ENCODE measurements at places on chromosomes 16 and 17.

DNA sequence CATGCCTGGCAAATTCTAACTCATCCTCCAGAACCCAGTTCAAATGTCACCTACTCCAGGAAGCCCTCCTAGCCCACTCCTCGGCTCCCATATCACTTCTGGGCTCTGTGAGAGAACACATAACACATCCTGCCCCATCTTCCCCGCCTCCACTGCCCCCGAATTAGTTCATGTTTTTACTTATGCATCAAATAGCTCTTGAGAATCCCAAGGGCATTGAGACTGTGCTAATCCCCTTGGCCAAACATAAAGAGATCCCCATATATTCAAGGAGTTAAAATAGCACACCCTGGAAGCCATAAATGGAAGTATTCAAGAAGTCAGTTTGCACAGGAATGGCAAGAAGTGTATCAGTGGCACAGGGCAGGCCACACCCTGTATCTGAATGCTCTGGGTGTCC lies 2.0 kb upstream of the CREBBP start:
- DNase-seq: no peak

DNA sequence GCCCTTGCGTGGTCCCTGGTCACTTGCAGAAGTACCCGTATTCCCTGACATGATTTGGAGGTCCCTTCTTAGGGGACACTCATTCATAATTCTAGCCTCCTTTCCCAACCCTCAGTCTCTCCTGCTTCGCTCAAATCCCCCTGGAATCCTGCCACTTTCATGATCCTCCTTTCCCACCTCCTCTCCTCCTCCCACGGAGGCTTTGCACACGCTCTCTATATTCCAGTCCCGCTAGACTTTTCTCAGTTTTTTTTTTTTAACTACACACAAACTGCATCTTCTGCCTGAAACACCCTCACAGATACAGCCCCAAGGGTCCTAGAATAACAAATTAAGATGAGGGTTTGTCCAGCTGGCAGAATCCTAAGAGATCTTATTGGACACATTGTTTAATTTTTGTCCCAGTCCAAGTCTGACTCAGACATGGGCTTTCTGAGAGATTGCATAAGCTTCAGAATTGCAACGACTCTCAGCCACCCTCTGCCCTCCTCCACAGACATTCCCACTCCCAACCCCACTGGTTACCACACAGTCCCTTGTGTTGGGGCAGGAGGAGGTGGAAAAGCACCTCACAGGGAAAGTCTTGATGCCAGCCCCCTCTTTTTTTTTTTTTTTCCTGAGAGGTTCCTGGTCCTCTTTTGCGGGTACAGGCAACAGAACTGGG lies 739.5 kb upstream of the EEF2KMT start:
- DNase-seq: no peak

GRCh38 chr17:71460943-71461342 lies 659.9 kb upstream of the SOX9 start:
- no peak for DNase-seq

GRCh38 chr17:48236681-48237134 lies 129.1 kb downstream of the SNX11 start:
- DNase-seq: no peak

- no peak for DNase-seq
Observed at GRCh38 chr16:60031740-60032139, 1297.6 kb upstream of the GOT2 start.

DNA sequence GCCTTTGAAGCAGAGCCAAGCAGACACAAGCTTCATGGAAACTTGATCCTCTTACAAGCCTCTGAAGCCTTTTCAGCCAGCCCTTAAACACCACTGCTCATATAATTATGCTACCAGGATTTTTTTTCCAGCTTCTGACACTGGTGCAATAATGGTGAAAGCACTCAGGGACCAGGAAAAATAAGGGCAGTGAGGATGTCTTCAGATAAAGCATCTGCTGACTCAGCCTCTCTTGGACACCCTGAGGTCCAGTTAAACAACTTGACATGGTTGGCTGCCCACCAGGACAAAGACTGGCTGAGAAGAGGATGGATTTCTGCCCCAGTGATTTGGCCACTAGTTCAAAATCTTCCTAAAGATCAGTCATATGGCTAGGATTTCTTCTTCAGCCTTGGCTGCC lies 124.2 kb upstream of the N4BP1 start:
- DNase-seq: no peak

DNA sequence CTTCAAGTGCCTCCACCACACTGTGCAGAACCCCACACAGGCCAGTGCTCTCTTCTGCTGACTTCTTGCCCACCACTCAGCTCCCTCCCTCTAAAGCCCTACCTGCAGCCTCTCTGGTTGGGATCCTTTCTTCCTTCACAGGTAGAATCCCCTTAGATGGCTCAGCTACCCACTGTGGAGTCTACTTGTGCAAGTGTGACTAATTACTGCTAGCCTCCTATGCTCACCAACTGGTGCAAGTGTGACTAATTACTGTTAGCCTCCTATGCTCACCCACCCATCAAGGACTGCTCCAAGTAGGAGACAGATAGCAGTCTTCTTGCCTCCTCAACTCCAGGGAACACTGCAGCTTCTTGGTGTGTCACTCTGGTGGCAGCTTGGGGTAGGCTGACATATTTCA lies 43.6 kb downstream of the TEX14 start:
- no peak for DNase-seq

GRCh38 chr16:67252609-67253497 lies 4.1 kb downstream of the SLC9A5 start:
- no peak for DNase-seq

GRCh38 chr16:15507301-15507958 lies 73.0 kb downstream of the BMERB1 start:
- no peak for DNase-seq

GRCh38 chr16:56916571-56917403 lies 15.2 kb upstream of the HERPUD1 start:
- DNase-seq: no peak

DNA sequence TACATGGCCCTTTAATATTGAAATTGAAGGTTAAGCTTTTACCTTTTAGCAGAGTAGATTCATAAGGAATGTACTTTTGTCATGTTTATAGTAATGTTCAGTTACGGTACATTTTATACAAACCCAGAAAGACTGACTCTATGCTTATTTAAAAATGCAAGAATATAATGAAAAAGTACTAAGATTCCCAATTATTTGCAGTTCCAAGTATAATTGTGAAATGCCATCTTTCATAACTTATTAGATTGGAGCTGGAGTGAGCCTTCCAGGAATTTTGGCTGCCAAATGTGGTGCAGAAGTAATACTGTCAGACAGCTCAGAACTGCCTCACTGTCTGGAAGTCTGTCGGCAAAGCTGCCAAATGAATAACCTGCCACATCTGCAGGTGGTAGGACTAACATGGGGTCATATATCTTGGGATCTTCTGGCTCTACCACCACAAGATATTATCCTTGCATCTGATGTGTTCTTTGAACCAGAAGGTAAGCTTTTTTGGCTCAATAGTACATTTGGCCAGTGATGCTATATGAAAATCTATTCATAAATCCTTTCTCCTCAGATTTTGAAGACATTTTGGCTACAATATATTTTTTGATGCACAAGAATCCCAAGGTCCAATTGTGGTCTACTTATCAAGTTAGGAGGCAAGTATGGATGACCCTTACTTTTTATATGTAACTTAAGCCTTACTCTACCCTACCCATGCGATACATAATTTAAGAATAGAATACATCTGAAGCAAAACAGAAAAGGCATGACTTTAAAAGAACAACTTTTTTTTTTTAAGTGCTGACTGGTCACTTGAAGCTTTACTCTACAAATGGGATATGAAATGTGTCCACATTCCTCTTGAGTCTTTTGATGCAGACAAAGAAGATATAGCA lies 4.2 kb downstream of the SRSF2 start:
- no peak for DNase-seq

DNA sequence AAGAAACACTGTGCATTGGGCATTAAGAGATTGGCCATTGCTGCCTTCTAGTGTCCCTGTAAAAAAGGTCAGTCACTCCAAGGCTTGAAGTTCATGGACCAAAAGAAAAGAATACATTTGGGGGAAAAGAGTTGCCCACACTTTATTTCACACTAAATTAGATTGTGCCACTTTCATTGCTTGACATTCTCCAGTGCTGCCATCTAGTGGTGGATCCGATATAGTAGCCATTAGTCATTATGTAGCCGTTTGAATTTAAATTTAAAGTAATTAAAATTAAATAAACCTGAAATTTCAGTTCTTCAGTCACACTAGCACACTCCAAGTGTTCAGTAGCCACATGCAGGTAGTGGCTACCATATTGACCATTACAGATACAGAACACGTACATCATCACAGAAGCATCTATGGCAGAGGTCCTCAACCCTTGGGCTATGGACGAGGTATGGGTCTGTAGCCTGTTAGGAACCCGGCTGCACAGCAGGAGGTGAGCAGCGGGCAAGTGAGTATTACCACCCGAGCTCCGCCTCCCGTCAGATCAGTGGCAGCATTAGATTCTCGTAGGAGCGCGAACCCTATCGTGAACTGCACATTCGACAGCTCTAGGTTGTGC lies 21.9 kb upstream of the CDH5 start:
- peak; percentile 29 for DNase-seq

- DNase-seq: peak; percentile 86
Observed at GRCh38 chr17:74368341-74369081, 1.2 kb downstream of the GPR142 start.

DNA sequence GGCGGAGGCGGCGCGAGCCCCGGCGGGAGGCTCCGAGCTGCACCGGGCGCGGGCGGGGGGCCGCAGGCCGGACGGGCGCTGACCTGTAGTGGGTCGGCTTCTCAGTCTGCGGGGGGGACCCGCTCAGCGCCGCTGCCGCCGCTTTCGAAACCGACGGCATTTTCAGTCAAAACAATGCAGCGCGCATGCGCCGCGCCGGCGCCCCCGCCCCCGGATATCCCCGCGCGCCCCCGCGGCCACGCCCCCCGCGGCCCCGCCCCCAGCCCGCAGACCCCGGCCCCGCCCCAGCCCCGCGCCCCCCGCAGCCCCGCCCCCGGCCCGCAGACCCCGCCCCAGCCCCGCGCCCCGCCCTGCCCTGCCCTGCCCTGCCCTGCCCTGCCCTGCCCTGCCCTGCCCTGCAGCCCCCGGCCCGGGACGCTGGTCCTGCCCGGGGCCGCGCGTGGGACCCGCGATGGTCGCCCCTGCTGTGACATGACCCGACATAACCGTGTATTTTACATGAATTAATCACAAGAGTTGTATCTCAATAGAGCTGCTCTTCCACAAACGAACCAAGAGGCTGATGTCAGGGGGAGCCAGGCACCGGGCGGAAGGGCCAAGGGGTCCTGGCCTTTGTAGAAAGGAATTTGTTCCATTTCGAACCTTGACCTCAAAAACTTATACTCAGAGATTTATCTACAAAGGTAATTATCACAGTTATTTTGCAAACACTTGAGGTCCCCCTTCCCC lies at the start of gene UNKL:
Gene UNKL (minus strand): TSS at position 173 of the 729 bp plus-strand sequence. CDS start 13 bp downstream, at position 160.
- peak; percentile 66 for DNase-seq

GRCh38 chr16:85678821-85679220 lies 9.9 kb downstream of the GINS2 start:
- DNase-seq: no peak

- no peak for DNase-seq
Observed at GRCh38 chr17:74455025-74455545, 11.3 kb upstream of the CD300A start.

GRCh38 chr17:68182940-68183551 lies 64.8 kb upstream of the AMZ2 start:
- DNase-seq: peak; percentile 79

DNA sequence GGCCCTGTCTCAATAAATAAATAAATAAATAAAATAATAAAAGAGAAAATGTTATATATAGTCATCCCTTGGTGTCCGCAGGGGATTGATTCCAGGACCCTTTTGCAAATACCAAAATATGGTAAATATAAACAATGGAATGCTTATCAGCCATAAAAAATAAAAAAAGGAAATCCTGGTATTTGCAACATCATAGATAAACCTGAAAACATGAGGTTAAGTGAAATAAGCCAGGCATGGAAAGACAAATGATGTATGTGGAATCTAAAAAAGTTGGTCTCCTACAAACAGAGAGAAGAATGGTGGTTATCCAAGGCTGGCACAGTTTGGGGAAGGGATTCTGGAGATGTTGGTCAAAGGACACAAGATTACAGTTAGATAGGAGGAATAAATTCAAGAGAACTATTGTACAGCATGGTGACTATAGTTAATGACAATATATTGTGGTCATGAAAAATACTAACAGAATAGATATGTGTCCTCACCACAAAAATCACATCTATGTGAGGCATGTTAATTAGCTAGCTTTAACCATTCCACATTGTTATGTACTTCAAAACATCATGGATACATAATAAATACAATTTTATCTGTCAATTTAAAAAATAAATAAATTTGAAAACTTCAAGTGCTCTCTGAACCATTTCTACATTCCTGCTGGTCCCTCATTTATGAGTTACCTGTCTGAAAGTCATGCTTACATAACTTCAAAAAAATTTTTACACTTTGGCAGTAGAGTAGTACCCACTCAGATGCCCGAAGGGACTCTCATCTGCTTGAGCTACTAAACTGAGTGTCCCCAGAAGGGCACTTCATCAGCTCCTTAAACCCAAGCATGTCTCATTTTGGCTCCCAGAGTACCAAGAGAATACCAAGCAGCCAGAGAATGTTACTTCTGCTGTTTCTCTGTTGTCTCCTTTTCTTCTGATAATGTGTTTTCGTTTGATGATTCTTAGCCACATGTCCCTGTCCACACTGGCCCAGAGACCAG lies 26.6 kb downstream of the N4BP1 start:
- no peak for DNase-seq

GRCh38 chr17:77435272-77436057 lies 294.7 kb downstream of the SEC14L1 start:
- DNase-seq: no peak

DNA sequence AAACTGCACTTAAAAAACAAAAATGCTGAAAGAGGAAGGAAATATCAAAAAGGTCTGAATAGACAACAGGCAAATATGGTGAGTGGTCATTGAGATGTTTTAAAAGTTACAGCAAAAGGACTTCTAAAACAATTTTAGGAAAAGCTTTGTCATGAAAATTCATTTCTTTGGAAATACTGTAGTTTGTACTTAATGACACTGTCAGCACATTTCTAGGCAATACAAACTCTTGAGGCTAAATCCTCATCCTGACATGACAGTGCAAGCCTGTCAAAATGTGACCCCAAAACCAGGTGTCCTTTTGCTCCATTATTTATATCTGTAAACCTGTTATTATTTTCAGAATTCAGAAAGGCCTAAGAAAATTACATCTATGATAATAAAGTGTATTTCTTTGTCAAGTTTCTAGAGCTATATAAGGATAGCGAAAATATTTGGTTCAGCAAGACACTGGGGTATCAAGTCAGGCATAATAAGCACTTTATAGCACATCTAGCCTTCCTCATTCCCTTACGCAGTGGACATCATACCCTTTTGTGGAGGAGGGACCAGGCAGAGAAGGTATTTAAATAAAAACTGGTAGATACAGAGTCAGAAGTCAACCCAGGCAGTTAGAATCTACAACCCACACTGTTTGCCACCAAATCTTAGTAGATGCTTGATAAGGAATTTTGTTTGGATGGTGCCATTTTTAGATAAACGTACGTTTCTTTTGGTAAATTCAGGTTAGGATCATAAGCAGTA lies 28.4 kb downstream of the SIAH1 start:
- DNase-seq: no peak

GRCh38 chr16:608019-608418 lies 18.2 kb downstream of the RAB40C start:
- no peak for DNase-seq

Measured in stimulated activated effector memory CD8-positive, alpha-beta T cell treated with anti-CD3 and anti-CD28 coated beads, Interleukin-12 subunit alpha, Interleukin-12 subunit beta, amount 100 ng/mL, for 72 hours (primary cell).